ENCODE measurements at places on chromosomes 5 and 9.

DNA sequence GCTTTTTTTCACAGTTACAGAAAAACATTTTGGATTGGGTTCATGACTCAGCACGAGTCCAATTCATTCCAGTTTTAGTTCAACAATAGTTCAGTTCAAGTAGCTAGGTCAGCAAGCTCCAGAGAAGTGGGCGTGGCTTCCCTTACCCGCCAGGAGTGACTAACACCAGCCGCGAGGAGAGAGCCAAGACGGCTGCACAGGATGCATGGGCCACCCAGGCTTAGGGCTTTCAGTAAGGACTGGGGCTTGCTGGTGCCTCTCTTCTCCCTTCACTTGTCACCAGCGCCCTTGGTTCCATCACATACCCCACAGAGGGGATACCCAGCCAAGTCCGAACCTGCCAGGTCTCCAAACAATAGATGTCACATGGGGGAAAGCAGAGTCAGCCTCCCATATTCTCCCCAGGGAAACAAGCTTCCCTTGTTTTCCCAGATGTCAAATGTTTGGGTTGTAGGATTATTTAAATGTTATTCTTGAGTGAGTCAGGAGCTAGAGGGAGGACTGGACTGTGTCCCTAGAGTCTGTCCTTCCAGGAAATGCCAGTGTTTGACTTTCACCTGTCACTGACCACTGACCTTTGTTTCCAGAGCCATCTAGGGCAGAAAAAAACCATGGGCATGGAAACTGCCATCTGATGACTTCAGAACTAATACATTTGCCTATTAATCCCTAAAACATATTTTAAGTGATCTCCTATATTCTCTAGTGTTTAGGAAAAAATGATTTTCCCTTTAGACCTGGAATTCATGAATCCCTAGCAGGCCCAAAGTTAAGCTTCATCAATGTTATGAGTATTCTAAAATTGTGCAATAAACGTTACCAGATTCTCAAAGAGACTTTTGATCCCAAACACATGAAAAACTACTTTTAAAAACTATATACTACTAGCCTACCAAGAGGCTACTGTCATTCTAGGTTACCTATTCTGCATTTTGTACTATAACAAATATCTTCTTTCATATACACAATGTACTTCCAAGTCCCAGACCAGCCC, 51.9 kb downstream of the NIPAL4 start:
- DNase-seq: no peak

DNA sequence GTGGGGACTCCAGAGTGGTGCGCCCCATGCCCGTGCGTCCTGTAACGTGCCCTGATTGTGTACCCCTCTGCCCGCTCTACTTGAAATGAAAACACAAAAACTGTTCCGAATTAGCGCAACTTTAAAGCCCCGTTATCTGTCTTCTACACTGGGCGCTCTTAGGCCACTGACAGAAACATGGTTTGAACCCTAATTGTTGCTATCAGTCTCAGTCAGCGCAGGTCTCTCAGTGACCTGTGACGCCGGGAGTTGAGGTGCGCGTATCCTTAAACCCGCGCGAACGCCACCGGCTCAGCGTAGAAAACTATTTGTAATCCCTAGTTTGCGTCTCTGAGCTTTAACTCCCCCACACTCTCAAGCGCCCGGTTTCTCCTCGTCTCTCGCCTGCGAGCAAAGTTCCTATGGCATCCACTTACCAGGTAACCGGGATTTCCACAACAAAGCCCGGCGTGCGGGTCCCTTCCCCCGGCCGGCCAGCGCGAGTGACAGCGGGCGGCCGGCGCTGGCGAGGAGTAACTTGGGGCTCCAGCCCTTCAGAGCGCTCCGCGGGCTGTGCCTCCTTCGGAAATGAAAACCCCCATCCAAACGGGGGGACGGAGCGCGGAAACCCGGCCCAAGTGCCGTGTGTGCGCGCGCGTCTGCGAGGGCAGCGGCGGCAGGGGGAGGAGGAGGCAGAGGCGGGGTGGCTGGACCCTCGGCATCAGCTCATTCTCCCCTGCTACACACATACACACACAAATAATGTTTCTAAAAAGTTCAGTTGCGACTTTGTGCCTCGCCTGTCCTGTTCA, 668 bp downstream of the GLIS3 start:
- no peak for DNase-seq

DNA sequence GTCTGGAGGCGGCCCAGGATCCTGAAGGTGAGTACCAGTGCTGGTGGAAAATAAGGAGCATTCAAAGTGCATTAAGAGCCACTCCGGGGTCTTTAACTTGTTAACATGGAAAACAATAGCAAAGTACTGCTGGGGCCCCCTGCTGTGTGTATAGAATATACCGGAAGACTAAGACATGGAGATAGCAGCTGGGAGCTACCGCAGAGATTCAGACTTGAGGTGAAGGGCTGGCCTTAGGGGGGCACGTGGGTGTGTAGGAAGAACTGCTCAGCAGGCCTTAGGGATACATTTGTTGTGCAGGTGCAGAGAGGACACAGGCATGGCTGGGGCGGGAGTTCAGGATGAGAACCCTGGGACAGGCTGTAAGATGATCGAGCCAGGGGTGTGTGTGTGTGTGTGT, 1.2 kb upstream of the DMRT1 start:
- DNase-seq: no peak

DNA sequence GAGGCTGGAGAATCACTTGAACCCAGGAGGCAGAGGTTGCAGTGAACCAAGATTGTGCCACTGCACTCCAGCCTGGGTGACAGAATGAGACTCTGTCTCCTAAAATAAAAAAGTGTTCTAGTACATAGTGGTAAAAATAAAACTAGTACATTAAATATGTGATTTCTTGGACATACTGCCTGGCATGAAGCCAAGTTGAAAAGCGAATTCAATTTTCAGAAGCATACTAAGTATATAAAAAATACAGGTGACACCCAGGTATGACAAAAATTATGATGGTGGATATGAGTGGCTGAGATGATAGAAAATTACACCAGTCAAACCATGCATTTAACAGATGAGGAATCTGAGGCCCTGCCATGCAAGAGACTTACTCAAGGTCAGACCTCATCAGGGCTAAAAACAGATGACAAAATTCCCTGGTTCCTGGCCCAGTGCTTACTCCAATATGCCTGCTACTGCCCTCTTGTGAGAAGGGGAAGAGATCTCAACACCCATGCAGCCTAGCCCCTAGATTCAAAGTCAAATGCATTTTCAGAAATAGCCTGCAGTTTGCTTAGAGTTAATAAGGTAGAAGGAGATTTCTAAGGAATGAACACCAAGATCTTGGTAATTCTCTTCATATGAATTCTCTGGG, 46.6 kb upstream of the GNPDA1 start:
- no peak for DNase-seq

DNA sequence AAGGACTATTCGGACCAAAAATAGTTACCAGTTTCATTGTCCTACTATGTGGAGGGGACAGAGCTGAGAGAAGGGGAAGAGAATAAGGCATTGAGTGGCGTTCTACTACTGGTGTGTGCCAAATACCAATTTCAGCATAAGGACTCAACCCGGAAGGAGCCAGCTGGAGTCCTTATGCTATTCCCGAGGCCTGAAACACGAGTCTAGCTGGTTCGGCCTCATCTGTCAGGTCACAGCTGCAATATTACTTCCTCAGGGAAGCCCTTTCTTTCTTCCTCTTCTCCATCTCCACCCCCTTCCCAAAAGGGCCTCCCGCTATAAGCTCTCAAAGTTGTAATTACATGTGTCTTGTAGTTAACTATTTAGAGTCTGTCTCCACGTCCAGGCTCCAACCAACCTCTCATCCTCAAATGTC, 20.5 kb upstream of the FER start:
- no peak for DNase-seq
